ENCODE measurements at places on chromosomes 1 and 21. TPM values are rescaled to one million over a fixed set of nuclear protein-coding genes. Genes with fewer than 3 reads are reported as not detected.

The F13B gene
- 0.70 TPM for polyA plus RNA-seq

The HSD11B1 gene
- polyA plus RNA-seq: 19.5 TPM

DNA sequence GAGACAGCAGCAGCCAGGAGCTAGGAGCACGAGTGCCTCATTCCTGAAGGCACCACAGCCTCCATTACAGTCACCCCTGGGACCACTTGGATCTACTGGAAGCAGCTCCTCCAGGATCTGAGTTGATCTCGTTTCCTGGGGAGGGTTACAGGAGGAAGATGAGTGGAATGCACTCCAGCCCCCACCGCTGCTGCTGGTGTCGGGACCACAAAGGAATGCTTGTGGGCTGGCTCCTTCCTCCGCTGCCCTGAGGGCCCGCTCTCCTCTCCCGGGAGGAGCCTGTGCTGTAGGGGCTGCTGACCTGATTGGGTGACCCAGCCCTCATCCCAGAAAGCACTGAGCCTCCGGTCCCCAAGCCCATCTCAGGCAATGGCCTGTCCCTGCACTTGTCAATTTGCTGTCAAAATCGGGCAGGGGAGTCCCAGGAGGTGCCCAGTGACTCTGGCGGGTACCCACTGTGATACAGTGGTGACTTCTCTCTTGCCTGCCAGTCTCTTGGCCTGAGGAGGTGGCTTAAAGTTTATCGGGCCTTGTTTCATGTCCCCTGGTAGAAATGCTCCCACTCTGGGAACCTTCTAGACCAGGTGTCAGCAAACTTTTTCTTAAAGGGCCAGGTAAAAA, 23.1 kb downstream of the IL10RB start:
- no peak for DNase-seq

DNA sequence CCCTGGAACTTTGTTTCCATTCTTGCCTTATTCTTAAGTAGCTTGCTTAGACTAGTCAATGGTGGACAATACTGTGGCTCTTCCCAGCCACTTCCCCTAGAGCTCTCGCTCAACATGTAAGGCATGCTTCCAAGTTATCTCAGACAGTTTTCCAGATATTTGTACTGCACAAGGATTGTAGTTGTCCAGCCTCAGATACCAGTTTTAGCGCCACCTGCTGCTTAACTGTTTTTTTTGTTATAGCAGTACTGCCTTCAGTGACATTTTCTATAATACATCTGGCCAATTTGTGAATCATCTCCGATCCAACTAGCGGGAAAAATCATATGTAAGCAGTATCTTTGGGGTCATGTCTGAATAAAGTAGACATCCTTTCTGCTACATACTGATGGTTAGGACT, 346.7 kb upstream of the ADGRL4 start:
- peak; percentile 61 for DNase-seq

DNA sequence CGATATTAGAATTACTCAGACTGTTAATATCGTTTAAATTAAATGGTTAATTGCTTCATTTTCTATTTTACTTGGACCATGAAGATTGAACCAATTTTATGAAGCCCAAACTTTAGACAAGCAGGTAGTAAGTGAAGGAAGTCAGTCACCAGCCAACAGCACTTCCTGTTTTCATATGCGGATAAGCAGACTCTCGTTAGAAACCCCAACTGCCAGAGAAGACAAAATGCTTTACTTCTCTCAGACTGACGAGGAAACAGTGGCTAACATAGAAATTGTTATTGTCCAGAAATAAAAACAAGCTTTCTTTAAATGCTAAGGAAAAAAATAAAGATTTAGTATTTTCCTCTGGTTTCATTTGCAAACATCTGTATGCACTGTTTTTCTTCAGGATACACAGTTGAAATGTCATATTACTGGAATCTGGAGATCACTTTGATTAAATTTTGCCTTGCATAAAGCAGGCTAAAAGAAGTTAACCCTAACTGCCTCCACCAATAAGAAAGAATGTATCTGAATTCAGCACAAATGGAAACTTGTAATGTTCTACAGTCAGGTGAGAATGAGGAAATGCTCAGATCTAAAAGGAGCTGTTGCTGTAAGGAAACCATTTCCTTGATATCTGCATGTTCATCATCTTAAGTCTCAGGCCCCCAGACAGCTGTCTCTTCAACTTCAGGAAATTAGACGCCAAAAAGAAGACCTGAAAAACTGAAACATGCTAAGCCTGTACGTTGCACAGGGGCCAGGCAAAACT, 129.8 kb upstream of the SAMSN1 start:
- DNase-seq: peak; percentile 19

DNA sequence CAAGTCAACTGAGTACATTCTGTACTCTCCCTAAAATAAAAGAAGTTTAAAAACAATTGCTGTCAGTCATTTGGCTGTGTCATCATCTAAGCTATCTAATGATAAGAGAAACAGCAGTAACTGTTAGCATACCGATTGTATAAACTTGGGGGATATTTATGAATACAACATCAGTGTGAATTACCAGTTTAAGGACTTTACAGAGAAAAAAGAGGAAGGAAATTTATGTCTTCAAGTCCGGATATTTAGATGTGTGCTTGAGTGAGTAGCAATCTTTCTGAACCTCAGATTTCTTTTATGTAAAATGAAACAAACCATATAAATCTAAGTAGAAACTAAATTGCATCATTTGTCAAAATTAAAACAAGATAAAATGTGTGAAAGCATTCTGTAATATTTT, 1557.0 kb downstream of the MRPL39 start:
- DNase-seq: no peak

GRCh38 chr1:175211656-175212055, 19.1 kb upstream of the KIAA0040 start:
- DNase-seq: no peak

DNA sequence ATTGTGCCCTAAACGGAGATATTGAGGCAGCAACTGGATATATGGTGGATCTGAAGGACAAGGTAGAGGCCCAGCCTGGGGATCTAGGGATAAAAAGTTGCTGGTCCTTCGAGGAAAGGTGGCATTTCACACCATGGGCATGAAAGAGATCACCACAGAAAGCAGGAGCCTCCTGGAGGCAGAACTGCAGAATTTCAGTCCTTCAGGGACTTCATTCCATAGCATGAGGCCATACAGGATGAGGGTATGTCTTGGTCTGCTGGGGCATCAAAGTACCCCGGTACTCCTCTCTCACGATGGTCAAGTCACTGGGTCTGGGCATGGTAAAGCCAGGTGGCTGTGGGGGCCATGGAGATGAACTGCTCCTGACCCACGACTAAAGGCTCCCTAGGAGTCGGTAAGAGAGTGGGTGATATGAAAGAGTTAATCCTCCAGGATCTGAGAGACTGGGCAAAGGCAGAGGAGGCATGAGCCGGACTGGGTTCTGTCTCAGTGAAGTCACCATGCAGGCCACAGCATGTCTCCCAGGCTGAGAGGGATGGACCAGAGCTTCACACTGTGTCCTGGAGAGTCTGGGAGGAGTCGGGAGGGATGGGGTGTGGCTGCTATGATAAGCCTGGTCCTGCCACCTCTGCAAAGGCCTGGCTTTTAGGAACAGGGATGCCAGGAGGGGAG, 5.8 kb upstream of the SPRR5 start:
- DNase-seq: no peak
